ENCODE measurements at places on chromosomes 11 and 22.

GRCh38 chr11:68954836-68955606 lies 25.8 kb downstream of the MRGPRD start:
- no peak for DNase-seq

DNA sequence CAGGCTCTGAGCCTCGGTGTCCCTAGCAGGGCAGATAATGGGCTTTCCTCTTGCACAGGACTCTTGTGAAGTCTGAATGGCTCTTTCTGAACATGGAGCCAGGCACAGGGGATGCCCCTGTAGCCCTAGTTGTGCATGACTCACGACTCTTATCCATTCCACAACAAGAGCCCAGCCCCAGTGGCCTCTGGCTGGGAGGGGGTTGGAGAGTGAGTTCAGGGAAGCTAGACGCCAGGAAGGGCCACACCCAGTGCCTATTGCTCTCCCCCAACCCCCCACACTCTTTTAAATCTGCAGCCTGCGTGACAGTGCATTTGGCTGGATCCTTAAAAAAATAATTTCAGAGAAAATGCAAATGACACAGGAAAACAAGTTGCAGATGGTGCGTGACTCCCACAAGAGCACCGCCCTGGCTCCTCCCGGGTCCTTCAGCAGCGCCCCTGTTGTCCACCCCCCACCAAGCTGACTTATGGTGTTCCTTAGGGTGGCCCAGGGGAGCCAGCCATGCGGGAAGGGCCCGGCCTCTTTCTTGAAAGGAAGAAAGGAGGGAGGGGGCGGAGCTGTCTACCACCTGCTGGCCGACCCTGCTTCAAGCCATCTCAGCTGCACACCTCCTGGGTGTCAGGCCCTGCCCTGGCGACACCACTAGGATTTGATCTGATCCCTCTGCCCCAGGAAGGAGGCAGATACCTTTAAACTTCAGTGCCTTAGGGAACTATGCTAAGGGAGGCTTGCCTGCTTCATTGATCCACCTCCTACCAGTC lies 74.7 kb downstream of the MN1 start:
- no peak for DNase-seq

DNA sequence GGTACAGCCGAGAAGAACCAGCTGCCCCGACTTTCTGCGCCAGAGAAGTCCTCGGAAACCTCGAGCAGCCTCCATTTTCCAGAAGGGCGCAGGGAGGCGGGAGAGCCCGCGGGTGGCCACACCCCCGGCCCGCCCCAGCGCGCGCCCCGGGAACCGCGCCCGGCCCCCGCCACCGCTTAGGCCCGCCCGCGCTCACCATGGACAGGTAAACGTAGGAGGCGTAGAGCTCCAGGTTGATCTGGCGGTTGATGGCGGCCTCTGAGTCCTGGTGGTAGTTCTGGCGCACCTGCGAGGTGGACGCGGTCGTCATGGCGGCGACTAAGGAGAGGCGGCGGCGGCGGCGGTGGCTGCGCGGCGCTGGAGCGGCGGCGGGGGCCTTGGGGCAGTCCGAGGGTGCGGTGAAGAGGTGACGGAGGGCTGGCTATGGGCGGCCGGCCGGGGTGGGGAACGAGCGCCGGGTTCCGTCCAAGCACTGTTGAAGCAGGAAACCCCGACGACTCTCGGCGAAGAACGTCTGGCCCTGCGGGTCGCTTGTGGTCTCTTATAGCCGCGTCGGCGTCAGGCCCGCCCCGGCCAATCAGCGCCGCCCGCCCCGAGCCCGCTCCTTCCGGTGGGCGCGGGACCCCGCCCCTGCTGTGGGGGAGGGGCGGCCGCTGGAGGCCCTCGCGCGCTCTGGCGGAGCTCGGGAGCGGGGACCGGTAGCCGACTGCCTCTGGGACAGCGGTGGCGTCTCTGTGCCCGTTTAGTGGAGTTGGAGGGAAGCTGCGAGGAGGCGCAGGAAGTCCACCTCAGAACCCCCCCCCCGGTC lies at the start of gene FTH1:
FTH1 (minus strand) TSS at position 519 of the 808 bp plus-strand sequence; CDS start at position 310, 209 bp downstream.
- peak; percentile 87 for DNase-seq

DNA sequence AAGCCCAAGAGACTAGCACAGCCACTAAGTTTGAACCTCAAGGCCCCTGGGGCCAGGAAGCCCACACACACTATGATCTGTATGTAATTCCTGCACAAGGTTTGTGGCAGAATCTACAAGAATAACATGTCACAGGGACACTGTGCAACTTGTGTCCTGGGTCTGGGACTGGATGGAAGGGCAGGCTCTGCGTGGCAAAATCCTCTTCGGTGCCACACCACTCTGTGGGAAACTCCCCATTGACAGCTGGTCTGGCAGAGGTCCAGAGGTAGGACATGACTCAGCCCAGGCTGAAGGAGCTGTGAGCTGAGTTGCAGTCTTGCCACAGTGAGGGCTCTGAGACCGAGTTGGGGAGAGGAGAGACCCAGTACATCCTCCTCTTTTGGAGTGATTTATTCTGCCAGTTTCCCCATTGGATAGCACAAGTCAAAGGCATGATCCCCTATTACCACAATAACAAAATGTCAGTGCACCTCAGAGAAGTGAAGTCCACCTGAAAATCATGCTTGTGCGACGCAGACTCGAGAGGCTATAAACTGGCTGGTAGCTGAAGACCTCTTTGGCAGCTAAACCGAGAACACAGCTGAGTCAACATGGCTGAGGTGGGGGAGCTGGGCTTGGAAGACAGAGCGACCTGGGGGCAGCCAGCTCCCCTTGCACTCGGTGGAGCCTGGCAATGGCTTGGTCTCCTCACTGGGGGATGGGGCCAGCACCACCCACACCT lies 23.3 kb upstream of the SERPIND1 start:
- DNase-seq: peak; percentile 61

DNA sequence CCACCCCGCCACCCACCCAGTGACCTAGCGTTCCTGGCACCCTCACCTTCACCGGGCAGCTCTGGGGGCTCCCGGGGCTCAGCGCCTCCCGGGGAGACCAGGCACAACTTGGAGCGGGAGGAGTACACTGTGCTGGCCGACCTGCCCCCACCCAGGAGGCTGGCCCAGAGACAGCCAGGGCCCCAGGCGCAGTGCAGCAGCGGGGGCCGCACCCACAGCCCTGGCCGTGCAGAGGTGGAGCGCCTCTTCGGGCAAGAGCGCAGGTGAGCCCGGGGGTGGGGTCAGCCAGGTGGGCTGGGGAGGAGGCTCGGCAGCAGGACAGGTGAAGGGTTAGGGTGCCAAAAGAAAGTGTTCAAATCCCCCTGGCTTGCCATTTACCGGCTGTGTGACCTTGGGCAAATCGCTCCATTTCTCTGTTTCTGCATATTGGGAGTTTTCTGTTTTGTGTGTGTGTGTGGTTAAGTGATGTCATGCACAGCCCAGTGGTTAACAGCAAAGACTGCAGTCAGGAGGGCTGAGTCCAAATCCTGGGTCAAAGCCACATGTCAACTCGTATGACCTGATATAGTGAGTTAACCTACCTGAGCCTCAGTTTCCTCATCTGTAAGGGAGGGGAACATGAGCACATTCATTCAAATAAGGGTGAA lies 29.5 kb downstream of the TRIOBP start:
- no peak for DNase-seq

DNA sequence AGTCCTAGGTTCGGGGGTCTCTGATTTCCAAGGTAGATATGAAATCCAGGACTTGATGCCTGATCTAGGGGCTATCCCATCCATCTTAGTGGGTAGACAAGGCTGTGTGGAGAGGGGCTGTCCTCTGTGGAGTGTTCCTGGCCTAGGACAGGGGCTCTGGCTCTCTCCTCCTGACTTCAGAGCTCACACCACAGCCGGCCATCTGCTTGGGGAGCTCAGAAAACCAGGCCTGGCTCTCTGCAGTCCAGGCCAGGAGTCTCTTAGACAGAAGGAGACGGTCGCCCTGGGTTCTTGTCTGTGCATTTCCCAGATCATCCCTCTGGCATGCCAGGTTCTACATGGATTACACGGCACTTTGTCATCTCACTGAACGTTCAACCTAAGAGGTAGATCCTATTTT lies 17.9 kb downstream of the TUB start:
- DNase-seq: no peak

- DNase-seq: no peak
These were observed 9.3 kb upstream of the WBP2NL start for GRCh38 chr22:41989246-41989645.

GRCh38 chr11:56152333-56152732 lies 7.8 kb downstream of the OR8K5 start:
- DNase-seq: no peak

- DNase-seq: no peak
These were observed 167.4 kb downstream of the BRD1 start for GRCh38 chr22:49660321-49660720.

DNA sequence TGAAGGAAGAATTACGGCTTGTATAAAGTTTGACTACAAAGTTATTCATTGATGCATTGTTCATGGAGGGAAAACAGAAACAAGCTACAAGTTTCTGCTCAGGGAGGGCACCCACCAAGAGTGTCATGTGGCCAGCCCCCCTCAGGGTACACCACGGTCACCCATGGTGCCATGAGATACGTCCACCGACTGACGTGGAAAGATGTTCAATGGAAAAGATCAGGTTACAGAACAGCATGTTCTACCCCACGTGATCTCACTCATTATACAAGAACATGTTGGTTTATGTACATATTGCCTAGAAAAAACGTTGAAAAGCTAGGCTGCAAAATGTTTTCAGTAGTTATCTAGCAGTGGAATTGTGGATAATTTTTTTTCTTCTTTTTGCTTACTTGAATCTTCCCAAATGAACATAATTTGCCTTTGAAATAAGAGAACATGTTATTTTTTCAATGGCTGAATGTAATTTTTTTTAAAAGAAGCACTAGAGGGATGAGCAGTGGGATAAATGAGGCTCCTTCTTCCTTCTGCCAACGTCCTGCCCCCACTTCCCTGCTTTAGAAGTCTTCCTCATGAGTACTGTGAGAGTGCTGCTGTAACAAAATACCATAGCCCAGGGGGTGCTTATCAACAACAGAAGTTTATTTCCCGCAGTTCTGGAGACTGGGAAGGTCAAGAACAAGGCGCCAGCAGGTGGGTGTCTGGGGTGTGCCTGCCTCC lies 22.5 kb downstream of the RCN1 start:
- no peak for DNase-seq
